Right lobe of liver (tissue), 6 donors: ENCODE measurements at places on chromosomes 4 and X.

GRCh38 chr4:73520821-73521220 is 39.3 kb downstream of the AFM start:
- no peak for DNase-seq

DNA sequence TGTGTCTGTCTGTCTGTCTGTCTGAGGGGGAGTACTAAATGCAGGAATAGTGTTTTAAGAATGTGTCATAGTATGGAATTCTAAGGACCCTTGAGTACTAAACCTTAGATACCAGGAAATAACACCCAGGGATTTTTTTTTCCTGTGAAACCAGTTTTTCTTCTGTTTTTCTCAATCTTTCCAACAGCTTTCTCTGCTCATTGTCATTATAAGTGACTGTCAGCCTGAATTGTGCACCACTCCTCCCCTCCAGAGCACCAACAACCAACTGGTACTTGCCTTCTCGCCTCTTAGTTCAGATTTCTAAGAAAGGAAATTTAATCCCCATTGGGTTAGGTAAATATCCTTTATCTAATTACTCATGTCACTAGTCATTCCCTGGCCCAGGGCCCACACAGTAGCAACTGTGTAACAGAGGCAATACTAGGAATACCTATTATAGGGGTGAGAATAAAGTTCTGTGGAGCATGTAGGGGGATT is 320.6 kb downstream of the ADGRL3 start:
- no peak for DNase-seq

DNA sequence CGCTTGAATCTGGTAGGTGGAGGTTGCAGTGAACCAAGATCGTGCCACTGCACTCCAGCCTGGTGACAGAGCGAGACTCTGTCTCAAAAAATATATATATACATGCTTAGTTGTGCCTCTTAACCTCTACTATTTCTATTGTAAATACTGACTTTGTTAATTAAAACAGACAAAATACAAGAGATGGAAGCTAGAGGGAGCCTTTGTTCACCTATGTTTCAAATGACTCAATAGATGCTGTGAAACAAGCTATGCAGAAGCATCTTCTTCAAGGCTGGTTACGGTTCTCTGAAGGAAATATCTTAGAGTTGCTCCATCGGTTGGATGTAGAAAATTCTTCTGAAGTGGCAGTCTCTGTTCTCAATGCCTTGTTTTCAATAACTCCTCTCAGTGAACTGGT is 6.2 kb downstream of the NCAPG start:
- no peak for DNase-seq

GRCh38 chr4:126038502-126039144 is 723.9 kb downstream of the FAT4 start:
- DNase-seq, result no peak

GRCh38 chr4:33512397-33512796 is 2731.9 kb downstream of the ARAP2 start:
- no peak for DNase-seq

DNA sequence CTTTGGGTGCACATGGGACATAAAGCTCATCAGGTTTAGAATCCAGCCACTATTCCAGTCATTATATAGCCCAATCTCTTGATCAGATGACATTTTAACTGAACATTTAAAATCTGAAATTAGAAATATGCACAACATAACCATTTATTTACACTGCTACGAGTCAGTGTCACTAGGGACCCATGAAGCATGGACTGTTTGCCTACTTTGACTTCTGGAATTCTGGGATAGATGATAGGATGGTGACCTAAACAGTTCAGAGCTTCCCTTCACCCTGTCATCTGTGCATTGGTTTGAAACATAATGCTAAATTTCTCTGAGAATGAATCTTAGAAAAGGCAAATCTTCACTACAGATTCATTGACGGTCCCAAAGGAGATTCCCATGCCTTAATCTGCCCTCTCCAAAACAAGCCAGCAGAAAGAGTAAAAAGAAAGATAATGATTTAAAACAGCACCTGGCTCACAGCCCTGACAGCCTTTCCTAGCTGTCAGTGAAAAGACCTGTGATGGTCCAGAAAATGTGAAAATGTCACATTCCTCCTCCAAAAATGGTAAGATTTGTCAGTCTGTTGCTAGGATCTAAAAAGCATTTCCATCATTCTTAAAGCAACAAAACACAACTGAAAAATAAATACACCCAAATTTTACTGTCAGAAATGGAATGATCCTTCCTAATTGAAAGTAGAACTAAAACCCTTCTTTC is 18.9 kb upstream of the HERC3 start:
- DNase-seq, result no peak

DNA sequence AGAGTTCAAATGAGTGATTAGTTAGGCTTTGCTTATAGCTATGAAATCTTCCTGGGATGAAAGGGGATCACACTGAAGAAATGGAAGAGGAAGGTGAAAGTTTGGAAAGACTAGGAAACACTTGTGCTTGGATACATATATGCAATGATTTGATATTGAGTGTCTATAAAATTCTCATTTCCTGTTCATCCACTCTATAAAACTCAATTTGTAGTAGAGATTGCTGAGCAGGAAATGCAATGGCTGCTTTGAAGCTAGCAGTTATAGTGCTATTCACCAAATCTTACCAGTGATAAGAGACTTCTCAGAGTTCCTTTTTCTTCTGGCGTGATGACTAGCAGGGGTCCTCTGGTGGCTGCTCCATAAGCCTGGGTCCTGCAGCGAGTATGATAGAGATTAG is 128.1 kb upstream of the HPF1 start:
- no peak for DNase-seq

- no peak for DNase-seq
Measured at GRCh38 chr4:140257461-140258305, 103.7 kb upstream of the MAML3 start.

GRCh38 chr4:10875144-10875799 is 190.7 kb upstream of the CLNK start:
- DNase-seq, result no peak

DNA sequence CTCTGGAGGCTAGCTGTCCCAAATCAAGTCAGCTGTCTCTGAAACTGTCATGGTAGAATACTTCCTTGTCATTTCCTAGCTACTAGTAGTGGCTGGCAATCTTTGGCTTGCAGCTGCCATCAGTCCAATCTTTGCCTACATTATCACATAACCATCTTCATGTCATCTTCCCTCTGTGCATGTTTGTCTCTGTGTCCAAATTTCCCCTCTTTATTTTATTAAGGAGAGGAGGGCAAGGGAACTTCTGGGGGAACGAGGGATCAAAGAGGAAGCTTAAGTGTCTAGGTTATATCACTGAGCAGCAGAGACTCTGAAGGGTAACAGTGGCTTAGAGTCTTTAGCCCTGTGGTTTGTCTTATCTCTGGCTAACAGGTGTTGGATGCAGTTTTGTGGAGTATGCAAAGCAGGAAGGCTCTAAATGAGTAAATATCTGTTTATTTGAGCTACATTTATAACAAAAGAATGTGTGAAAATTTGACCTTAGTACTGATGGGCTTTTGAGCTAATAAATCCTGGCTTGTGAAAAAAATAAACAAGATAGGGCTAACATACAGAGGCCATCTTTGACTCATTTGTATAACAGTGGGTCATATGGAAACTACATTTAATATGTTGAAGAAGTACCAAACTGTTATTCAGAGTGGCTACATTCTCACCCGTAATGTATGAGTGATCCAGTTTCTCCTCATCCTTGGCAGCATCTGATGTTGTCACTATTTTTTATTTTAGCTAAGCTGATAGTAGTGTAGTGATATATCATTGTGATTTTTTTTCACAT is 49.4 kb upstream of the ENOX2 start:
- DNase-seq, result no peak

DNA sequence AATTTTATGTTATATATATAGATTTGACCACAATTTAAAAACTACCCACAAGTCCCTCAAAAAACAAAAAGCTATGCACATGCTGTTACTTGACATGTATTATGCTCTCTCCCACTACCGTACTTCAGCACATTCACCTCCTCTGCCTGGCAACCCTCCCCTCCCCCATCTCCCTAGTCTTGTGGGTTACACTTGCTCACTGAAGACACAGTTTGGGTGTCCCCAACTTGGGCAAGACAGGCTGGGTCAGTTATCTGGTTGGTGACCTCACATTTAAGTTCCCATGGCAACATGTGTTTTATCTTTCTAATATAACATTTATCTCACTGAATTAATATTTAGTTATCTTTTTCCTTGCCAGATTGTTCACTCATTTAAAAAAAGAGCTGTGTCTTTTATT is 32.7 kb downstream of the SEC24D start:
- DNase-seq, result no peak

DNA sequence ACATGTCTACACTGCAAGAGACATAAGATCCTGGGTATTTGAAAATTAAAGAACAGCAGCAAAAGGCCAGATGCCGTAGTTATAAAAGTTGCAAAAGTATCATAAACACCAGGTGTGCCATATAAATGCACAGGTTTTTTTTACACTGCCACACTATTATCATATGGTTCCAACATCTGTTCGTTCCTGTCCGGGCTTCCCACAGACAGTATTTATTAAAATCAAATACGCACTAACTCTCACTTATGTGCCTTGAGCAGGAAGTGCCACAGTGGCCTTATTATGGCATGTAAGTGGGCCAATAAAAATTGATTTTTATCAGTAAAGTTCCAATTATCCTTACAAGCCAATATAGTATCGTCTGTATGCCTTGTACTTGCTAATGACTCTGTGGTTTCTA is 873.2 kb downstream of the RPA4 start:
- no peak for DNase-seq

GRCh38 chrX:153882086-153882498 is 3.9 kb downstream of the L1CAM start:
- DNase-seq, result no peak

DNA sequence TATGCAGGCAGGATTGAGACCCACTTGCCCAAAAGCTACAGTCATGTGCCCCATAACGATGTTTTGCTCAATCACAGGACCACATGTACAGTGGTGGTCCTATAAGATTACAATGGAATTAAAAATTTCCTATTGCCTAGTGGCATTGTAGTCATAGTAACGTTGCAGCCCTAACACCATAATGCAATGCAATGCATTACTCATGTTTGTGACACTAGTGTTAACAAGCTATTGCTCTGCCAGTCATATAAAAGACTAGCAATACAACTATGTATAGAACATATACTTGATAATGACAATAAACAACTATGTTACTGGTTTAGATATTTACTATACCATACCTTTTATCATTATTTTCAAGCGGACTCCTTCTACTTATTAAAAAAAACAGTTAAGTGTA is 50.6 kb downstream of the VGLL1 start:
- DNase-seq, result no peak

DNA sequence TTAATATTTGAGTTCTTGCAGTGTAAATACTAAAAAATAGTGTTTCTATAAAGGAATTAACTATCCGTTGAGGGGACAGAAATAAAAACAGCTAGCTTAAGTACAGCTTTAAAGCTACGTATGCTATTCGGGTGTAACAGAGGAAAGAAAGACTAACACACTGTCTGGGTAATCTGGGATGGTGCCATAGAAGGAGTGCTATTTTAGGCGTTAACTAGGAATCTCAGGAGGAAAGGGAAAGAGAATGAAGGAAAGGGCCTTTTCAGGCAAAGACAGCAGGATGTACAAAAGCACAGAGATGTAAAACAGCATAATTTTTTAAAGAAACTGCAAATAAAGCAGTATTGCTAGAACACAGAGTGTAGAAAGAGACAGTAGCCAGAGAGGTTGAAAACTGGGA is 161.8 kb downstream of the RAP1GDS1 start:
- no peak for DNase-seq

DNA sequence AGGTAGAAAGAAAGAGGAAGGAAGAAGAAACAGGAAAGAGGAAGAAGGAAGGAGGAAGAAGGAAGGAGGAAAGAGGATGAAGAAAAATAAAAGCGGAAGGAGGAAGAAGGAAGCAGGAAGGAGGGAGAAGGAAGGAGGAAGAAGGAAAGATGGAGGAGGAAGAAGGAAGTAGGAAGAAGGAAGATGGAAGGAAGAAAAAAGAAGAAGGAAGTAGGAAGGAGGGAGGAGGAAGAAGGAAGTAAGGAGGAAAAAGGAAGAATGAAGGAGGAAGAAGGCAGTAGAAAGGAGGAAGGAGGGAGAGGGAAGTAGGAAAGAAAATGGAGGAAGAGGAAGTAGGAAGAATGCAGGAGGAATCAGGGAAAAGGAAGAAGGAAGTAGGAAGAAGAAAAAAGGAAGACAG is 191.1 kb upstream of the TBL1X start:
- no peak for DNase-seq

GRCh38 chr4:3651267-3651845 is 114.8 kb upstream of the ADRA2C start:
- no peak for DNase-seq

DNA sequence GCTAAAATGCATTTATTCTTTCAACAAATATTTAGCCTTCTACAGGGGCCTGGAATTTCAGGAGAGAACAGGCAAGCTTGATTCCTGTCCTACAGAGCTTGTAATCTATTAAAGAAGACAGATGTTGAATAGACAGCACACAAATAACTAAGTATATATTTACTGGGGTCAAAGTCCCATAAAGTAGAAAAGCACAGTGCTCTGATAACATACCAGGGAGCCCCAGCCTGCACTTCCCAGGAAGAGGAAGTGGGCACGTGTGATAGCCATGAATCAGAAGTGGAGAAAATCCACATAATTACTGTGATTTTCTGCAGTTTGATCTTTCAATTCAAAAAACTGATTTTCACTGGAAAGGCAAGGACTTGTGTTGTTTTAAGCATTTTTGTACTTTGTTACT is 129.1 kb downstream of the EGF start:
- DNase-seq, result no peak

GRCh38 chr4:95231681-95232080 is 317.1 kb downstream of the UNC5C start:
- no peak for DNase-seq

DNA sequence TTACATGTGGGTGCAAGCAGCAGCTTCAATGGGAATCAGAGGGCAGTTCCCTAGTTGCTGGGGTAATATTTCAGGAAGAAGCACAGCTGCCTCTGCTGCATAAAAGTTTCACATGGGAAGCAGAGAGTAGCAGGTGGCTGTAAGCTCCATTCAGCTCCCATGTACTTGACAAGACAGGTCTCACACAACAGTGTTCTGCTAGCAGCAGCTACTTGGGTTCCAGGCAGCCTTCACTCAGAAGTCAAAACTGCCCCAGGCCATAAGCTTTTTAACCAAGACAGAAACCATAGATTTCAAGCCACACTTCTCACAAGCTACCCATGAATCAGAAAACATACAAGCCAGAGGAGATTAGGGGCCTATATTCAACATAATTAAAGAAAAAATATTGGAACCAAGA is 41.4 kb upstream of the SPIN2A start:
- DNase-seq, result no peak

DNA sequence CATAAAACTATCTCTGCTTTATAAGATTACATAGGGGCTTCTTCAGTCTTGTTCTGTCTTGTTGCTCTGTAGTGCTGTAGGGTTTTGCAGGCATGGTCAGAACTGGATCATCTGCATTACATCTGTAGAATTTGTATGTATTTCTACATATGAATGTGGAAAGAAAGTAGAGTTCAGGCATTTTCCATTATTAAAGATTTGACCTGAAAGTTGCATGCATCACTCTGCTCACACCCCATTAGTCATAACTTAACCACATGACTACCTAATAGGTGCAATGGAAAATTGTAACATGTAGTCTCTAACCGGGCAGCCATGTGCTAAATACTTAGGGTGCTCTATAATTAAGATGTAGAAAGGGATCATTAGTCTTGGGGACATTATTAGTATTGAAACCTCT is 45.7 kb upstream of the AGA start:
- DNase-seq, result no peak
